Activated gamma-delta T cell treated with Interleukin-2 at 50 U/mL for 16 hours (primary cell): ENCODE measurements at places on chromosomes 6 and 20.

DNA sequence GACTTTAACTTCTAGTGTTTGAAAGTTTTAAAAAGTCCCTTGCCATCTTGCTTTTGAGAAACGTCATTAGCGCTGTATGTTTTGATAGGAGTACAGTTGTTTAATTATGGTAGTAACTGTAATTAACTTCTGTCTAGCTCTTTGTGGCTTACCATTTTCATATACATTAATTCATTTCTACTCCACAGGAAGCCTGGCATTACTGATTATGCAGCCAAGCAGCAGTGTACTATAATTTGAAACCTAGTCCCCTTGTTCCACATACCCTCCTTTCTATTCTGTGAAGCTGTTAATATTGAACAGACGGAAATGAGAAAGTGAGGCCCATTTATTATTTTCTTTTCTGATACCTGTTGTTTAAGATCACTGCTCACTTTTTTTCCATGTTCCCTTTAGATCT, 235.4 kb downstream of the CDKAL1 start:
- DNase-seq, result no peak

DNA sequence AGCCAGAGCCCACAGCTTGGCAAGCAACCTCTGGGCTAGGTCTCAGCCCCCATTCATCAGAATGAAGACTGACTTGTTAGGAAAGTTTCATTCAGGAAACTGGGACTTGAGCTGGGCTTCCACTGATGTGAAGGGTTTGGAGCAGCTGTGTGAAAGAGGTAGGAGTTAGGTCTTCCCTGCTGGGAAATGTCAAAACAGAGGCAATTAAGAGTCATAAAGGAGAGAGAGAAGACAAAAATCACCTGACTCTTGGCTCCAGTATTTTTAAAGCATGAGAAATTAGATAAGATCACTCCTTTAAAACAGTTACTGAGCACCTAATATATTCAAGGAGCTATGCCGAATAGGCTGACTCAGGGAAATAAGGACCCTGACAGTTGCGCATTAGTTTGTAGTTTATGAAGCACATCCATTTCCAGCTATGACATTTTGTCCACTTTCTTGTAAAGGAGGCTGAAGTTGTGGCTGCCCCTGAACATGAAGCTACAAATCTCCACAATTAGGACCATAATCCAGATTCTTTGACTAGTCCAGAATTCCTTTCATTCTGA, 3.9 kb upstream of the TRIM40 start:
- no peak for DNase-seq

- DNase-seq, result no peak
Observed at GRCh38 chr6:42441697-42442081, 10.0 kb downstream of the TRERF1 start.

GRCh38 chr6:149114167-149114566, 203.3 kb upstream of the TAB2 start:
- DNase-seq, result no peak

DNA sequence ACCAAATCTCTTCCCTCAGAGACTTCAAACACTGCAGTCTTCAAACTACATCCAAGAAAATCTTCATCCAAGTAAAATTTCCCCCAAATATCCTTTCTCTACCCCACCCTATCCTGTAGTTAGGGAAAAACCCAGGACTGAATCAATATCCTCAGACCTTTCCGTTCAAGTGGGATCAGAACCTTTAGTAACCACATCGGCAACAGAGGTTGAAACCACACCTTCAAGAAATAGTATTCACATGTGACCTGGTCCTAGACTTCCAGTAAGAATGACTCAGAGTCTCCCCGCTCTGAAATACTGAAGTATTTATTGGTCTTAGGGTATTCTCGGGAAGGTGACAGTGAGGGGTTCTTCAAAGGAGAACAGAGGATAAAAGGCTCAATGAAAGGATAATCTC, 8.7 kb downstream of the HLA-DPA1 start:
- no peak for DNase-seq

- no peak for DNase-seq
Observed at GRCh38 chr6:167214206-167214605, 56.4 kb upstream of the GPR31 start.

DNA sequence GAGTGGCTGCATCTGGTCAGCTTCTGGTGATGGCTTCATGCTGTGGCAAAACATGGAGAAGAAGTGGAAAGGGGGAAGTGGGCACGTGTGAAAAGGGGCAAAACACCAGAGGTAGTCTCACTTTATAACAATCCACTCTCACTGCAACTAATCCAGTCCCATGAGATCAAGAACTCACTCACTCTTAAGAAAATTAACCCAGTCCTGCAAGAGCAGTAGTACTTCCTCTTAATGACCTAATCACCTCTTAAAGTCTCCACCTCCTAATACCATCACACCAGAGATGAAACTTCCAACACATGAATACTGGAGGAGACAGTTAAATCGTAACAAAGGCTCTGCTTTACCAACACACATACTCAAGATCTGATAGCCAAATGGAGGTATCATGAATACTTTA, 152.6 kb downstream of the THEMIS start:
- no peak for DNase-seq

GRCh38 chr6:42704937-42705374, 17.4 kb downstream of the PRPH2 start:
- no peak for DNase-seq

- DNase-seq, result no peak
Observed at GRCh38 chr20:47191074-47191673, 165.3 kb downstream of the ZMYND8 start.

DNA sequence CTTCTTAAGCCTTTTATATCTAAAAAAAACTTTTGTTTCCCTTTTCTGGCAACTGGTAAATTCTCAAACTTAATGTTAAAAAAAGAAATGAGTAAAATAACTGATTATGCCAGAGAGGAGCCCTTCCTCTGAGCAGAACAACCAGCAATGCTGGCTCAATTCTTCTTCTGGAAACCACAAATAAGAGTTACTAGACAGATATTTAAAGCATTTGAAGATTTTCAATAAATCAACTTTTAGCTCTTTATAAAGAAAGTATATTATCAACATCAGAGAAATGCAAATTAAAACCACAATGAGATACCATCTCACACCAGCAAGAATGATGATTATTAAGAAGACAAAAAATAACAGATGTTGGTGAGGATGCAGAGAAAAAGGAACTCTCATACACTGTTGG, 61.1 kb upstream of the TCF21 start:
- DNase-seq, result no peak

GRCh38 chr20:3275064-3275935, 36.3 kb upstream of the SLC4A11 start:
- DNase-seq, result no peak

- no peak for DNase-seq
Observed at GRCh38 chr6:113626475-113626874, 230.7 kb upstream of the MARCKS start.

DNA sequence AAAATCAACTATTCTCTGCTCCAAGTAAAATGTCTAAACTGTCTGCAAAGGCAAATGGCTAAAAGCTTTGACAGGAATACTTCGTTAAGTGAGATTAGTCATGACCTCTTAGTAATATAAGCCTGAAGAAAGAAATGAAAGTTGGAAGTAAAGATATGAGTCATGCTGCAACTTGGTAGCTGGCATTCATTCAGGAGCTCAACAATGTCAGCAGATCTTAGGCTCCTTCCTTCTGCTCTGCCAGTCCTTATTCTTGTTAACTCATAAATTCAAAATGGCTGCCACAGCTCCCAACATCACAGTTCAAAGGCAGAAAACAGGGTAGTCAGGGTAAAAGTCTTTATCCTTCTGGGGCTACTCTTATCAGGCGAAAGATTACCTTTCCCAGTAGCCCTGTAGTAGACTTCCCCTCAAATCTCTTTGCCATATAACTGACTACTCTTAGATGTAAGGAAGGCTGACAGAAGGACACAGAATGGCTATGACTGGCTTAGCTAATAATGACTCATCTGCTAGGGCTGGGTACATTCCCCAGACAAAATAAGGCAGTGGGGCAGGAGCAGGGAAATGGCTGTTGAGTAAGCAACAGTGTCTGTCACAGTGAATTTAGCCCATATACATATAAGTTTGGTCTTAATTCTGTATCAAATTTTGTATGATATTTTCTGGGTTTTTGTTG, 24.4 kb upstream of the C6orf62 start:
- DNase-seq, result no peak

DNA sequence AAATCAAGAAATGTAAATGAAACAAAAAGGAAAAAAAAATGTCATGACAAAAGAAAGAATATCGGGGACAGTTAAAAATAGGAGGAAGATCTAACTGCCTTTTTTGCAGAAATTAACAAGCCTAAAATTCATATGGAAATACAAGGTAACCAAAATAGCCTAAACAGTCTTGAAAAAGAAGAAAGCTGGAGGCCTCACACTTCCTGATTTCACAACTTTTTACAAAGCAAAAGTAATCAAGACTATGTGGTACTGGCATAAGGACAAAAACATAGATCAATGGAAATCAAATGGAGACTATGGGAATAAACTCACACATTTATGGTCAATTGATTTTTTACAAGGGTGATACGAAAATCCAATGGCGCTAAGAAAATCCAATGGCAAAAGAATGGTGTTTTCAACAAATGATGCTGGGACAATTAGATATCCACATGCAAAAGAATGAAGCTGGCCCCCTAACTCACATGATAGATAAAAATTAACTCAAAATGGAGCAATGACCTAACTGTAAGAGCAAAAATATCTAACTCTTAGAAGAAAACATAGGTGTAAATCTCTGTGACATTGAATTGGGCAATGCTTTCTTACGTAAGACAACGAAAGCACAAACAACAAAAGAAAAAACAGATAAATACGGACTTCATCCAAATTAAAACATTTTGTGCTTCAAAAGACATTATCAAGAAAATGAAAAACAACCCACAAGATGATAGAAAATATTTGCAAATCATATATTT, 24.5 kb downstream of the MAP3K5 start:
- DNase-seq, result no peak

DNA sequence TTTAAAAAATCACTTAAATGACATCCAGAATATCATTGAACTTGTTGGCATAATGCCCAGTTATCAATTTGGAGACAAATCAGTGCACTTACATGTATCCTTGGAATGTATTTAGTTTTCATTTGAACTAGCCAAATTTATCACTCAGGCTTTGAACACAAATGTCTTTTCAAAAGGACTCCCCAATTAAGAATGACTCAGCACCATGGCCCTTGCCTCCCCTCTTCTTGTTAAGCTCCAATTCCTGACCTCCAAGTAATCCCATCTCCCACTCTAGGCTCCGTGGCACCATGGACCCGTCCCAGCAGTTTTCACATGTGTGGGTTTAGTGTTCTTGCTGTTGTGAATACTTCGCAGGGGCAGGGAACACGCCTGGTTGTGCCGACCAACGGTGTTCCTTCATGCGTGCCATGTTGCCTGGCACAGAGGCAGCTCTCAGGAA, 2.7 kb downstream of the AKAP12 start:
- DNase-seq, result no peak

DNA sequence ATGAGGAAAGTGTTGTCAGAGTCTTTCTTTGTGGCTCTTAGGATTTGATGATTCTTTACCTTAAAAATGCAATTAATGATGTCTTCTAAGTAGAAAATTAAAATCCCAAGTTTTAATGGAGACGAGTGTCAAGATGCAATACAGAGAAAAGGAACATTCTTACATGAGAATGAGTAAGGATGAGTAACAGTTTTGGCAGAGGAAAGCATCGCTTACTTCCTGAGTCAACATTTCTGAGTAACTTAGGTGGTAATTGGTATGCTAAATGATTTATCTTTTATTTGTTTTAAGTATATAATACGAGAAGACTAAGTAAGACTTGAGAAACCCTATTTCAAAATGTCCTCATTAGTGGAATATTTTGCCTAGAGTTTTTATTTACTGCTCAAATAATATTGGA, 101.3 kb downstream of the RTN4IP1 start:
- DNase-seq, result no peak

DNA sequence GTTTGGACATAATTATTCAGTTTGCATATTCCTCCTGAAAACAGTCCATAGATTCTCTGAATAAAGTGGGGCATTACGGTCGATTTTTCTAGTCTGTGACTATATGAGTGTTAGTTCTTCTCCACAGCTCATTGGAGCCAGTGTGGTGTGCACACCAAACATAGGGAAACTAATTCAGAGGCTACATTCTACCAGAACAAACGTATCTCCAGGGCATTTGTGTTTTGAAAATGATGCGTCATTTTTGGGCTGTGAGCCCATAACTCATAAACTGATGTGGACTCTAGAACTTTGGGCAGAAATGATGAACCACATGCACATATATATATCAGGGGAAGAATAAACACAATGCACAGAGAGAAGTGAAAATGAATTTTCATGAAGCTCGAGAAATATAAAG, 41.8 kb downstream of the C6orf58 start:
- DNase-seq, result no peak

- no peak for DNase-seq
Observed at GRCh38 chr6:131992557-131992956, 41.4 kb upstream of the CCN2 start.

DNA sequence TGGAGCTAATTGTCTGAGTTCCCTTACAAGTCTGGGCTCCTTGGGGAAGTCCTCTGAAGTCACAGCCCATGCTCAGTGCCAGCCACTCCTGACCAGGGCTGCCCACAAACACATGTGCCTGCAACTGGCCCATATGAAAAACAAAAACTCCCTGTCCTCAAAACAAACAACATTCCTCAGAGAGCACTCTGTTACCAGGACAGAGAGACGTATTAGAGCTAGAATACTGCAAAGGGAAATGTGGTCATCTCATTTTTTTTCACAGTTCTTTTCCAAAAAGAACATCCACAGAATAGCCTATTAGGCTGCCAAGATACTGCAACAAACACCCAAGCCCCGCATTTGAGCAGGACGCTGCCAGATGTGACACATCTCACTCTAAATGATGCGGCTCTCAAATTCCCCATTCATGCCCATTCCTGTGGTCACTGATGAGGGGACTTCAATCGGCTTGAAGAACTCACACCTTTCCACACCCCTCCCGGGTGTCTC, 71.1 kb downstream of the SLC22A23 start:
- no peak for DNase-seq

- no peak for DNase-seq
Observed at GRCh38 chr20:50519036-50519762, 9.0 kb downstream of the PTPN1 start.

- no peak for DNase-seq
Observed at GRCh38 chr6:158161566-158162254, 6.4 kb downstream of the SERAC1 start.

DNA sequence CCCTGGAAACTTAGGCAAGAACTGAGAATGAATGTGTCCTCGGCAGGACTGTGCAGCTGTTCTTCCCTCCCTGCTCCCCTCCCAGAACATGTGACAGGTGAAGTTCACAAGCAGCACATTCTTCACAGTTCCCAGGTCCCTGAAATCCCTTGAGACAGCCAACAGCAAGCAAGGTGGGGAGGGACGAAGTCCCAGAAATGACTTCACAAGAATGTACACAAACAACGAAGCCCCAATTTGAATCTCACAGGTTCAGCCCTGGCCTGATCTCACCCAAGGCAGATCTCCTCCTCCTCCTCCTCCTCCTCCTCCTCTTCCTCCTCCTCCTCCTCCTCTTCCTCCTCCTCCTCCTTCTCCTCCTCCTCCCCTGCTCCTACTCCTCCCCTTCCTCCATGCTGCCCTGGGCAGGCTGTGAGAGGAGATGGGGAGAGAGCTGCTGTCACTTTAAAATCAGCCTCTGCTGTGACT, 32.4 kb downstream of the WRNIP1 start:
- no peak for DNase-seq

- DNase-seq, result no peak
Observed at GRCh38 chr6:25142506-25142905, 136.7 kb upstream of the CARMIL1 start.
